Stimulated activated CD8-positive, alpha-beta memory T cell treated with anti-CD3 and anti-CD28 coated beads, Interleukin-12 subunit alpha, Interleukin-12 subunit beta, amount 100 ng/mL, for 1 hour (primary cell): ENCODE measurements at places on chromosomes 5 and 9.

DNA sequence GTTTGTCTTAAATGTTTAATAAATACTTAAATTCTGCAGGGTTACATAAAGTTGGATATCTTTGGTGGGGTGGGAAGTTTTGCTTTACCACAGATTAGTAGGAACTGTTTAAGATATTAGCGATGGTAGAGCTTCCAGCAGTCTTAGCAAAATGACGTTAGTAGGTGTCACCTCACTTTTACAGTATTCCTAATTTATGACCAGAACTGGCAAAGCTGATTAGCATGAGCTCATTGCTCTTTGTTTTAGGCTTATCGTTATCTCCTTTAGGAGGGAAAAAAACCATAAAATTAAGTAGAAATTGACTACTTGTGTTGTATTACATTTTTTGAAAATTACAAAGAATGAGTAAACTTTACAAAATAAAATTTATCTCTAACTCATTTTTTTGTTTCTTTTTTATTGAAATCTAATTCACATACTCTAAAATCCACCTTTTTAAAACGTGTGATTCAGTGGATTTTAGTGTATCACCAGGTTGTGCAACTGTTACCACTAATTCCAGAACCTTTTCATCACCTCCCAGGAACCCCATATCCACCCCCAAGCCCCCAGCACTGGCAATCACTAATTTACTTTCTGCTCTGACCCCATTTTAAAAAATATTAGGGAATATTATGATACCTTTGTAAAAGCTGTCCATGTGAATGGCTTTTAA lies 129.5 kb downstream of the TRIO start:
- DNase-seq = no peak

GRCh38 chr5:73564018-73564417 lies 1.4 kb downstream of the ANKRA2 start:
- no peak for DNase-seq

DNA sequence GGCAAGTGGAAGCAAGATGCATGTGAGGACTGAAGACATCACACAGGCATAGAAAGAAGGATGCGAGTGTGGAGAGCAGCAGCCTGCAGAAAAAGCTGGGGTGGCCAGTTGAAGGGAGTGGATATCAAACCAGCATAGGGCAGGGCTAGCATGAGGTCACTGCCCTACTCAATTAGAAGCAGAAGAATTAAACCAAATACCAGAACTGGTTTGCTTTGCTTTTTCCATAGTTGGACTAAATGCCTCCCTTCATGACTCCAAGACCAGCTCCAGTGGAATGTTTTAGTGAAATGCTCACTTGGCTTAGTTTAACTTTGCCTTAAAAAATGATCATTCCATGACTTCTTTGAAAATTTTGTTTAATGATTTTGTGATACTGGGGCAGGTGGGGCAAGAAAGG lies 45.8 kb downstream of the TMEM167A start:
- no peak for DNase-seq

DNA sequence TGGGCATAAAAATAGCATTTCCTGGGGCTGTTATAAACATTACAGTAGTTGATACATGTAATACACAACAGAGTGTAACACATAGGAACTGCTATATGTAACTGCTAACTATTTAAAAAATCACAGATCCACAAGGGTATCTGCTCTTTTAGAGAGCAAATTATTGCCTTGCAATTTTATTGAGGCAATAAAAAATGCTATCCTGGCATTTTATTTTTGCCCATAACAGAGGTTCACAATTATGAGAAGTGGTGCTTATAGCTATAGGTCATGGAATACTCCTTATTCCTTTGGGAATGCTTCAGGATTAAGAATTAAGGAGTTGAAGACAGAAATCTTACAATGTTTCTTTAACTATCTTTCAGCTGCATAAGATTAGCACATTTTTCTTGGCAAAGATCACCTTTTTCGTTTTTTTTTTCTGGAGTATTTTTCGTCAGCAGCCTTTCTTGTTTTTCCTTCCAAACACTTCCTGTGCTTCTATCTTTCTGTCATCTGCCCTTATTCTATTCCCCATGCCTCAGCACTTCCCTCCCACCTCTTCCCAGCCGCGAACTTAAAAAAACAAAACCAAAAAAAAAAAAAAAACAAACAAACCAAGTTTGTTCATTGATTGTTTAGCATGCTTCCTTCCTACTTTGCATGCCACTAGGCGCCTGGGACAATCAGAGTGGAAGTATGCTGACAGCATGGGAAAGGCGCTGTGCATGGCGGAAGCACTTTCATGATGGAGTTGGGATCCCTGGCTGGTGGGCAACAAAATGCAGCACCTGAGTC lies 264.2 kb downstream of the MAST4 start:
- no peak for DNase-seq

DNA sequence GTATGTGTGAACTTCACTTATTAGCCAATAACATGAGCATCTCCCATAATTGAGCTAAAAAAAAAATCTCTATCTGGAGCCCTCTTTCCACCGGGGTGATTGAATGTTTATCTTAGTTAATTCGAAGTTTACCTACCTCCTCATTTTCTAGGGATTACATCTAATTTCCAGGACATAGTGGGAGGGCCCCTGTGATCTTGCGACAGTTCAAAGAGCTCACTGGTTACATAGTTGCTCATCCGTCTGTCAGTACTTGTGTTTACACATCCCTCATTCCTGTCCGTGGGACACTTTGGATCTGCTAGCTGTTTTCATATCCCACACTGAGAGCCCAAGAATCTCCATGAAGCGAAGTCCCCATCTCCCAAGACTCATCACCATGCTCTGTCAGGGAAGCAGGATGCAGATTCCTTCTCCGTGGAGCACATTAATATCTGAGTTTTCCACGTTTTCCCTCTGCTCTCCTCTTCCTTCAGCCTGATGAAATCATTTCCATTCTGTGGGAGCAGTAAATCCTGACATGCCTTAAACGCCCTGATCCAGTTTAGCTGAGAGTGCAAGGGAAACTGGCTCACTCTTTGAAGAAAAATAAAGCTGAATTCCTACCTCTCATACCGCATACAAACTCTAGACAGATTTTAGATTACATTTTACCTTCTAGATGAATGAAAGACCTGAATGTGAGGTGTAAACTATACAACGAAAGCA lies 10.2 kb upstream of the SFXN1 start:
- no peak for DNase-seq
